ENCODE measurements at places on chromosomes 13 and 19.

- DNase-seq = no peak
These were observed 52.2 kb downstream of the AP1M1 start for GRCh38 chr19:16249826-16250404.

DNA sequence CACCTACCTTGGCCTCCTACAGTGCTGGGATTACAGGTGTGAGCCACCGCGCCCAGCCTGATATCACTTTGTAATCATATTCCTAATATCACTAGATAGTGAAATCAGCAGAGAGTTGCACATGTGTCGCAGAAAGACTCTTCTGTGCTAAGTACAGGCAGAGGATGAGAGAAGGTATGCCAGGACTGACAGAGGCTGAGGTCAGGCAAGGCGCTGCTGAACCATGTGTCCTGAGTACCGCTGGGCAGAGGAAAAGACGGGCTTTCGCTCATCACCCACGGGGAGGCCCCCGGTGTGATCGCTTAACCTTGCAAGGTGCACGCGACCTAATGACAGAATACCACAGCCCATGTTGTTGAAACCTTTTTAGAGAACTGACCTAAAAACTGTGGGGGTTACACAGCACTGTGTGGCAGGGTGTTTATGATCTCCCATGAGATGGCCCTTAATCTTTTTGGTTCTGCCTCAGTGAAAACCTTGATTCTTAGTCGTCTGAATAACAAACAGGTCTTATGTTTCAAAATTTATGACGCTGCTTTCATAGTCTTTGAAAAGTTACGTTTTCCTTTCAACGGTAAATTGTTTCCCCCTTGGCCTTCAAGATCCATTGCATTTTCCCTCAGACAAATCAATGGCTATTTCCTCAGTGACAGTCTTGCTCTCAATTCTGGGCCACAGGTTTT is 12.2 kb downstream of the GJA3 start:
- no peak for DNase-seq

DNA sequence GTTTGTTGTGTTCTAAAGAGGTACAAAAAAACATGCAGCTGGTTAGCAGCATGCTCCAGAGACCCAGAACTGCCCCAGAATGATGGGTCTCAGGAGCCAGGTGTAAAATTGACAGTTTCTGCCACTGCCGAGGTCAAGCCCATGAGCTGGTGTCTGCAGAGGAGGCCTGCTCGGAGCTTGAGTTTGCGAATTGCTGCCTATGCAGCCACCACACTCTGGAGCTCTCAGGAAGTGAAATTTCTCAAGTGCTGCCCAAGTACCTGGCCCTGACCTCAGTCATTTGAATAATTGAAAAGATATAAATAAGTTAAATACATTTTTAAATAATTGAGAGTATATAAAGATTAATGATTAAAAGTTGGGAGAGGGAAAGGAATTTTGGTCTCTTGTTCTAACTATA is 66.4 kb downstream of the ZAR1L start:
- DNase-seq = no peak

DNA sequence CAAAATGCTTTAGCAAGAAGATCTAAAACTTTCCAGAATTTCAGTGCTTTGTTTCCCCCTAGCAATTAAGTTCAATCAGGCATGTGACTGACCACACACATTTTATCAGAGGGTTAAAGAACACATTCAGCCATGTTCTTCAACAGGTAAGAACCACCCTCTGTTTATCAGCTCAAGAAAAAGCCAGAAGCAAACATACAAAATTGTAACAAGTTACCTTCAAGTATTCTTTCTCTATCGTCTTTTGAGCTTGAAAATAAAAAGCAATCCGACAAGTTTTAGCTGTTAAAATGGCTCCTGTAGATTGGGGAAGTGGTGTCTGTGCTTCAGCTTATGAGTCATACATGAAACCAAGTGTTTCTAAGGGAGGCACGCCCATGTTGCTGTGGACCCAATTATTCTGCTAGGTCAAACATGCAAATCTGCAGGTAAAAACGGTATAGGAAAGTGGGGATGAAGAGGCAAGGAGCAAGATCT is at the start of gene ELF1:
Gene ELF1 (minus strand): TSS at position 306 of the 477 bp plus-strand sequence. CDS start 37,262 bp downstream, outside the sequence.
- no peak for DNase-seq

GRCh38 chr13:32446773-32447465 is 19.0 kb upstream of the N4BP2L1 start:
- no peak for DNase-seq

All from posterior cingulate gyrus (tissue), 11 donors.